Umbilical cord (tissue), 2 donors: ENCODE measurements at places on chromosomes 2 and 18.
A peak's percentile ranks its signal among the peaks of the same experiment; 100 is the strongest.

GRCh38 chr18:394987-395362 lies 105.5 kb downstream of the COLEC12 start:
- peak; percentile 80 for DNase-seq

GRCh38 chr2:23926290-23926749 lies 603 bp downstream of the ATAD2B start:
- DNase-seq: peak; percentile 55

GRCh38 chr2:227079726-227080125 lies 84.3 kb downstream of the COL4A4 start:
- DNase-seq: no peak

GRCh38 chr2:206800506-206801417 lies 35.4 kb downstream of the FASTKD2 start:
- peak; percentile 82 for DNase-seq

- no peak for DNase-seq
These were observed 125.4 kb downstream of the TPO start for GRCh38 chr2:1538663-1539062.

GRCh38 chr2:42754021-42754775 lies 9.7 kb downstream of the OXER1 start:
- no peak for DNase-seq

DNA sequence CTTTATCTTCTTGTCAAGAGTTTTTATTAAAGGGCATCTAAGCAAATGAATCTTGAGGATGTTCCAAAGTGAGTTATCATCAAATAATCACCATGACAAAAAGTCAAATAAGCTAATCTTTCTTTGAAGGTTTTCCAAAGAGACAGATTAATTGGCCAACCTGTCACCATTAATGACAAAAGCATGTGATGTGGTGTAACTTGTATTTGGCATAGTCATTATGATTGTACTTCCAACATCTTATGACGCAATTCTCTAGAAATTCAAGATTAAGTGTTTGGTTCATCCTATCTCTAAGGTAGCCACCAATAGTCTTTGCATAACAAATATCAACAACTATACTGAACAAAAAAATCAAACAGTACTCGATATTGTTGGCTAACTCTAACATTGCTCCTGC lies 28.6 kb downstream of the RBMS1 start:
- DNase-seq: no peak

GRCh38 chr18:23585007-23585871 lies 1.1 kb downstream of the NPC1 start:
- peak; percentile 35 for DNase-seq

- no peak for DNase-seq
These were observed 27.4 kb upstream of the SNORC start for GRCh38 chr2:232842689-232843088.

DNA sequence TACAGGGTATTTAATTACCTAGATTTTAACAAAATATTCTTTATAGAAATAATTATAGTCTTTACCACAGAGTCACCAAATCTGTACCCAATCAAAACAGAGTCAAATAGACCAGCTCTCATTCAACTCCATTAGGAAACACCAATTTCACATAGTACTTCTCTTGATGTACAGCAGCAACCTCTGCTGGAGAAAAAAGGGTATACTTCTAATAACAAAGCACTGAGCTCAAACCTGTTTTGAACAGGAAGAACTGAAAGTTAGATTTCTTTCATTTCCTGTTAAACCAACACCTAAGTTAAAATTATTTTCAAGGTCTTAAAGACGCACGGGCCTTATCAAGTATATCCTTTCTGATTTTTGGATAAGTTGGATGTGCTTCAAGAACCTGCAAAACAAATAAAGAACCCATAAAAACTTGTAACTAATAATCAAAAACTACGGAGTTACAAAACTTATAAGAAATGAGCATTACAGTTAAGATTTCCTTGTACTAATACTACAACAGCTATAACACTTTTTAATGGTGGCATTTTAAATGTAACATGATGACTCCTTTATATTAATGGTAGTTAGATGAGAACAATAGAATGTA lies 79.0 kb downstream of the TTC21B start:
- peak; percentile 66 for DNase-seq

- DNase-seq: no peak
These were observed 47.8 kb downstream of the CYP27C1 start for GRCh38 chr2:127172306-127172705.

DNA sequence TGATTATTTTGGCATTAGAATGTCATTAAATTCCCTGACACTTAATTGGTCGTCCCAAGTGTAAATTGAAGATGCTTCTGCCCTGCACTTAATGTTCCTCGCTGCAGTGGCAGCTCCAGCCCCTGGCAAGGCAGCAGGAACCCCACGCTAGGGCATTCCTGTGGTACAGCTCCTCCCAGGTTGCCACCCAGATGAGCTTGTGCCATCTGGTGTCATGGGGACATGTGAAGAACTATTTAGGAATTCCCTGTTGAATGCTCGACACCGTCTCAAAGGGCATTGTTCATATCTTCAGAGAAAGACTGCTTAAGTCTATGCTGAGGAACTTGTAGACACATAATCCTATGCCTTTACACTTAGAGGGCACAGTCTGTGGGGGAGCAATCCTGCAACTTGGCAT lies 38.9 kb downstream of the BCL2L11 start:
- no peak for DNase-seq

DNA sequence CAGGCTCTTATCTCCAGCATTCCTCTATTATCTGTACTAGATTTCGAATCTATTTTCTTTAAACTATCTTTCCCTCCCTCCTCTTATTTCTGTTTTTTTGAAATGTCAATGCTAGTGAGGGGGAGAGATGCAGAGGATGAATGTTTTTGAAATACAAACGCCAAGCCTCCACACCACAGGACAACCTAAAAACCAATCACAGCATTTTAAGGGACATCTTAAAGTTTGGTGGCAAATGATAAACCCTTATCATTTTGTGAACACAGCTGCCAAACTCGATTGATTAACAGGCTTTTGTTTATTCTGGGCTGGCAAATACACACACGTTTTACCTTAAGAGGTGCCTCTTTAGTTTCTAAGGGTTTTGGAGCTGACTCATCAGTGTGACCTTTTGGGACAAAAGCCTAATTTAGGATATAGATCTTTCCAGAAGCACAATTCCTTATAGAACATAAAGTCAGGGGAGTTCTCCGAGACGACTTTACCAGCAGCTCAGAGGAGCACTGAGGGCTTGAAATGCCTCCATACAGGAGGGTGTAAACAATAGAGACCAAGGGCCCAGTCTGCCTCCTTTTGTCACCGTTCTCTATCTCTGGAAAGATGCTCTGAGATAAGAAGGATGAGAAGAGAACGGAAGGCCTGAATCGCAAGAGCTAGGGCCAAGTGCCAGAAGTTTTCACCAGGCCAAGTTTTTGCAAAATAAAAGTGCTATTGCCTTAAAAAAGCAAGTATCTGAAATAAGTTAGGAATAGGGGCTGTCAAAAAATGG lies 4.2 kb upstream of the MEIS1 start:
- peak; percentile 50 for DNase-seq

GRCh38 chr2:241965931-241966412 lies 96.4 kb downstream of the RTP5 start:
- peak; percentile 98 for DNase-seq

GRCh38 chr2:238152771-238153688 lies 5.7 kb upstream of the ERFE start:
- no peak for DNase-seq

DNA sequence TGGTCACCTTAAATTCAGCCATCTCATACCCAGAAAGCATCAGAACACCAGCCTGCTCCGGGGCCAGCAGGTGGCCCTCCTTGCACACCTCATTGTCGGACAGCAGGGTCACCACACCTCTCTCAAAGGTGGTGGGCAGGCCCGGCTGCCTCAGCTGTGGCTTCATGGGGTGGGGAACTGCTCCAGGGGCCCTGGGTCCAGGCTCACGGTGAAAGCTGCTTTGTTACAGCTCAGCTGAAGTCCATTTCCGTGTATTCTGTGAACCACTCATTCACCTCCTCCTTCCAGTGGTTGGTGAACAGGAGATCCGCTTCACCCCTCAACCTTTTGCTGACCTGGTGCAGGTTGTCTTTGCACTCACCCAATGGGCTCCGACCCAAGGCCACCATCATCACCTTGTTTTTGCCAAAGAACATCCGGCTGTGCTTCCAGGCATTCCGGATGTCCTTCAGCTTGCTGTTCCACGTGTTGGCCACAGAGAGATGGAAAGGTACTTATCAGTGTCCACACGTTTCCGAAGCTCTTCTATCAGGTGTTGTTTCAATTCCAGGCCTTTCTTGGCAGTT lies 78.6 kb upstream of the LDLRAD4 start:
- no peak for DNase-seq

DNA sequence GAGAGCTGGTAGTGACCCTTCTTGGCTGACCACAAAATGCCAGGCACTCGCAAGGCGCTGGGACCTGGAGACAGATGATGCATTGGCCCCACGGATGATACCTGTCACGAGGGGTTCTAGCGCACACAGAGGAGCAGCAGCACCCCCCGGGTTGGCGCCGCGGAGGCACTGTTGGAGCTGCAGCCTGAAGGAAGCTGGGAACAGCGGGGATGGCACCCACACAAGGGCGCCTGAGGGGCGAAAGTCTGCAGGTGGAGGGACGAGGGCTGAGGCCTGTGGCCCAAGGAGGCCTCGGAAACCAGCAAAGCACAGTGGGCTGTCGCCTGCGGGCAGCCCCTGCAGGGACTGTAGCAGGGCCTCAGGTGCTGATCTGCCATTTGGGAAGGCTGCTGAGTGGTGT lies 33.6 kb downstream of the FAM228A start:
- no peak for DNase-seq

GRCh38 chr2:41928526-41928925 lies 119.3 kb upstream of the PKDCC start:
- DNase-seq: peak; percentile 92

DNA sequence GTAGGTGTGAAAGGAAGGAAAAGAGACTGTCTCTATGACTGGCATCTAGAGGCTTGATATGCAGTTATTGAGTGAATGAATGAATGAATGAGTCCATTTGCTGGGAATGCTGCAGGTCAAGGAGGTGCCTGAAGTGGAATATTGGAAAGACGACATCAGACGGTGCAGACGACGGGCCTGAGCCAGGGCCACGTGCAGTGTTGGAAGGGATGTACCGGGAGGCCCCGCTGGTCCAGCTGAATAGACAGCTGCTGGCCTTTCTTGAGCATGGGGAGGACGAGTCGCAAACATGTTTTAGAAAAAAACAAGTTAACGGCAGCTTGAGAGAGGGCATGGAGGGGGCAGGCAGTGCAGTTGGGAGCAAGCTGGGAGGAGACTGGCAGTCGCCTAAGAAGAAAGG lies 237.1 kb upstream of the PXDN start:
- no peak for DNase-seq

- DNase-seq: no peak
These were observed 205.3 kb downstream of the ANAPC1 start for GRCh38 chr2:111678651-111679050.

GRCh38 chr2:216350214-216350791 lies 22.0 kb downstream of the MARCHF4 start:
- DNase-seq: no peak

DNA sequence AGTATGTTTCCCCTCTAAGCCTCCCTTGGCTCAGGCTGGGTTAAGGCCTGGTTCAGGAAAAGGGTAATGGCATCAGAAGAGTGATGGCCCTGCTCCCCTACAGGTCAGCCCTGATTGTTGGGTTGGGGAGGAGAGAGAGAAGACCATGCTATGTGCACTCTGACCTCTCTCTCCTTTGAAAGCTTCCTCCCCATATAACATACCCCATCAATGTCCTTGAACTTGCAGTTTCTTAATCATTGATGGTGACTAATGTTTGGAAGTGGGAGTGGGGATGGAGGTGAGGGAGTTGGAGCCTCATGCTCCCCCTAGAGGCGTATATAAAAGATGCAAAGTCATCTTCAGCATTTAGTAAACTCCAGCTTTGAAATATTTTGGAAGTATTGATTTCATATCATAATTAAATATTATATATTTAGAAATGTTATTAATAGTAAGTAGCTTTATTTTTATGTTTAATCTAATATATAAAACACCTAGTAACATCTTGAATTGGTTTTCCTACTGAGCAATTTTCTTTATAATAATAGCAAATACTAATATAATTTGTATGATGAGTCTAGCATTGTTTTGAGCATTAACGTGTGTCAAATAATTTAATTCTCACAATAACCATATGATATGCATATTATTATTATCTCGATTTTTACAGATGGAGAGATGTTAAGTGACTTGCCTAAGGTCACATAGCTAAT lies 8.8 kb downstream of the PLCL1 start:
- no peak for DNase-seq

DNA sequence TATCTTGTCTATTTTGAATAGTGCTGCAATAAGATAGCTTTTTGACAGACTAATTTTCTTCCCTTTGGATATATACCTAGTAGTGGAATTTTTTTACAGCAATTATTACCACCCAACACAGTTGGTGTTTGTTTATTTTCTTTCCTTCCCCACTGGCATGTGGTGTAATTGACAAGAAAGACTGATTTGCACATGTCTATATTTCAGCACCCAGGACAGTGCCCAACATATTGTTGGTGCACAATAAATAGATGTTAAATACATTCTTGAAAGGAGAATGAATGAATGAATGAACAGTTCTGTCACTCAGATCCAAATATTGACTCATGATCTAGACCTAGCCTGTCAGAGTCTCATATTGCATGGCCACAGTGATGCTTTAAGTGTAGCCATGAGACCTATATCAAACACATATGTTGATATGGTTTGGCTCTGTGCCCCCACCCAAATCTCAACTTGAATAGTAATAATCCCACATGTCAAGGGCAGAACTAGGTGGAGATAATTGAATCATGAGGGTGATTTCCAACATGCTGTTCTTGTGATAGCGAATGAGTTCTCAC lies 538.2 kb downstream of the NYAP2 start:
- no peak for DNase-seq

GRCh38 chr18:54717673-54718407 lies 110.4 kb upstream of the RAB27B start:
- DNase-seq: peak; percentile 3

DNA sequence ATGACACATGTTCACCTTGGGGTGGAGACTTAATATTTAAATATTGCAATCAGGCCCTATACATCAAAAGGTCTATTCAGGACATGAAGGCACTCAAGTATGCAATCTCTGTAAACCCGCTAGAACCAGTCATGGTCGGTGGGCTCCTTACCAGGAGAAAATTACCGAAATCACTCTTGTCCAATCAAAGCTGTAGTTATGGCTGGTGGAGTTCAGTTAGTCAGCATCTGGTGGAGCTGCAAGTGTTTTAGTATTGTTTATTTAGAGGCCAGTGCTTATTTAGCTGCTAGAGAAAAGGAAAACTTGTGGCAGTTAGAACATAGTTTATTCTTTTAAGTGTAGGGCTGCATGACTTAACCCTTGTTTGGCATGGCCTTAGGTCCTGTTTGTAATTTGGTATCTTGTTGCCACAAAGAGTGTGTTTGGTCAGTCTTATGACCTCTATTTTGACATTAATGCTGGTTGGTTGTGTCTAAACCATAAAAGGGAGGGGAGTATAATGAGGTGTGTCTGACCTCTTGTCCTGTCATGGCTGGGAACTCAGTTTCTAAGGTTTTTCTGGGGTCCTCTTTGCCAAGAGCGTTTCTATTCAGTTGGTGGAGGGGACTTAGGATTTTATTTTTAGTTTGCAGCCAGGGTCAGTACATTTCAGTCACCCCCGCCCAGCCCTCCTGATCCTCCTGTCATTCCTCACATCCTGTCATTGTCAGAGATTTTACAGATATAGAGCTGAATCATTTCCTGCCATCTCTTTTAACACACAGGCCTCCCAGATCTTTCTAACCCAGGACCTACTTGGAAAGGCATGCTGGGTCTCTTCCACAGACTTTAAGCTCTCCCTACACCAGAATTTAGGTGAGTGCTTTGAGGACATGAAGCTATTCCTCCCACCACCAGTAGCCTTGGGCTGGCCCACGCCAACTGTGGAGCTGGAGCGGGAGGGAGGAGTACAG lies 108.1 kb downstream of the XRCC5 start:
- DNase-seq: peak; percentile 15

- no peak for DNase-seq
These were observed 1038.9 kb upstream of the ZEB2 start for GRCh38 chr2:145558617-145559350.
